Activated CD4-positive, alpha-beta T cell treated with anti-CD3 and anti-CD28 coated beads, Interleukin-2, amount 50 U/mL, for 4 hours (primary cell): ENCODE measurements at places on chromosomes 16 and 17.

GRCh38 chr17:10789694-10790271 is 14.1 kb downstream of the TMEM238L start:
- DNase-seq: no peak

GRCh38 chr16:65845466-65846209 is 520.9 kb upstream of the CDH5 start:
- DNase-seq: no peak

DNA sequence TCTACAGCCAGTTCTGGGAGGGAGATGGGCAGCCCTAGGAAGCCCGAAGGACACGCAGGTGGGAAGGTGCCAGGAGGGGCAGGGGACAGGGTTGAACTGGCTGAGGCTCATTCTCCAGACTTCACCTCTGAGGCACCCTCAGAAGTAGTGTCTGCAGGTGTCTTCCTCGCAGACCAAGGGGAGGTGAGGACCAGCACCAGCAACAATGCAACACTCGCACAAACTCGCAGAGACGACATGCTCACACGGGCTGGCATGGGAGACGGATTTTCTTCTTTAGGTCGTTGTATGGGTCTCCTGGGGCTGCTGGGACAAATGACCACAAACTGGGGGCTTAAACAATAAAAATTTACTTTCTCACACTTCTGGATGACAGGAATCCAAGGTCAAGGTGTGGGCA is 132.2 kb upstream of the FOXF1 start:
- no peak for DNase-seq

- DNase-seq: no peak
These were observed 222.5 kb upstream of the GSE1 start for GRCh38 chr16:85390511-85391174.

GRCh38 chr17:77374170-77374936 is 233.6 kb downstream of the SEC14L1 start:
- peak; percentile 63 for DNase-seq

DNA sequence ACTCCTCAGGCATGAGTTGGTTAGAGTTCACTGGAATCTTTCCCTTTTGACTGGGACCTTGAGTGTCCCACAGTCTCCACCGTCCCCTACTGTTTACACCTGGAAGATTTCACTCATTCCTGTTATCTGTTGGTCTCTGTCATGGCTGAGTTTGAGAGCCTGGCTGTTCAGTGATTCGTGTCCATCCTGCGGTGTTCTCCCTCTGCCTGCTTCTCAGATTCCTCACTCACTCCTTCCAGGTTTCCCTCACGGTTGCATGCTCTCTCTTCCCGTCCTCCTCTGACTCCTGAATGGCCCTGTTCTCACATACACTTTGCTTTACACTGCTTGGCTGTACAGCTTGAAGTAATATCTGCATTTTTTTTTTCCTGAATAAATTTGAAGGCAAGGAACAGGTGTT is 24.5 kb downstream of the OR1D5 start:
- DNase-seq: no peak

DNA sequence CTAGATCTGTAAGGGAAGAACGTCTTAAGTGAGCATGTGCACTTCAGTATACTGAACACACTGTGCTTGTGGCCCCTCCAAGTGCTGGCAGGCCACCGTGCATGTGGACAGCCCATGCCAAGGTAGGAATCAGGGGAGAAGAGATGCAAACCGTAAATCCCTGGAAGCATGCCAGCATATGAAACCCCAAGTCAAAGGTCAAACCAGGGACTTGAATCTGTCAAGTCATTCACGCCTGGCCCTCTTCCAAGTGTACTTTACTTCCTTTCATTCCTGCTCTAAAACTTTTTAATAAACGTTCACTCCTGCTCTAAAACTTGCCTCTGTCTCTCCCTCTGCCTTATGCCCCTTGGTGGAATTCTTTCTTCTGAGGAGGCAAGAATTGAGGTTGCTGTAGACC is 2.8 kb upstream of the ATXN2L start:
- DNase-seq: no peak

- no peak for DNase-seq
These were observed 75.9 kb downstream of the C16orf95 start for GRCh38 chr16:87241137-87241771.

- no peak for DNase-seq
These were observed 28.8 kb downstream of the TMEM92 start for GRCh38 chr17:50303051-50303450.

DNA sequence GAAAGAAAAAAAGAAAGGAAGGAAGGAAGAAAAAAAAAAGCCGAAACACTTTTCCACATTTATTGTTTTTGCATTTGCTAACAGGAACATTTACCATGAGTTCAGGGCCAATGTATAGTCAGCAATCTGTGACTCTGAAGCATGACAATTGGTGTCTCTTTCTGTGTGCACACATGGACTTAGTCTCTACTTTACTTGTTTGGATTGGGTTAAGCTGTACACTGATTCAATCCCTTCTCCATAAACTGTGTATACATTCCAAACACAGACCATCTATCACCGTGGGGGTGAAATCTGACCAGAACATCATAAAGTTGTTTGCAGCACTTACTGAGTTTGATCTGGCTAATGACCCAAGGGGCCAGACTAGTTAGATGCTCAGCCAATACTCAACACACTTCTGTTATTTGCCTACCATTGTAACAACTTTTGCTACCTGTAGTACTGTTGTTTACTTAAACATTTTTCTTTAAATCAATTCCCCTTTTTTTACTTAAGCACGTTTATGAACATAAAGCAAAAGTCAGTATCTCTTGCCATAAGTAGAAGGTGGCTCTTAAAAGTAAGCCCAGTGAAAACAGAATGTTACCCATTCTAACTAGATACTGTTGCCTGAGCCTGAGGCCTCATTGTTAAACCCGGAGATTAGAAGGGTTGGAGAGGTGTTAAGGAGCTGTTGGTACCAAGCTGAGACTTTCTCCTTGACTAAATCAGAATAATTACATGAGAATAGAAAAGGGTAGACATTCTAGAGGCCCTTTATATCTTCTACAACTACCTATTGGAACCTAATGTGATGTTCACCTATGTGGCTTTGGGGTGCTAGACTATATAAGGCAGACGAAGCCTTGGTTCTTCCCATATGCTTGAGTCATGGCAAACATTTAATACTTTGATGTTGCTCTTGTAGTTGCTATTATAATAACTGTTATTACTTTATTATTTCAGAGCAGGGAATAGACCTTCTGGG is 41.8 kb downstream of the SCNN1B start:
- DNase-seq: no peak

GRCh38 chr17:10745231-10745630 is 15.4 kb upstream of the TMEM220 start:
- no peak for DNase-seq

GRCh38 chr17:68612923-68613292 is 11.7 kb upstream of the FAM20A start:
- DNase-seq: no peak

GRCh38 chr17:38349097-38349730 is 2.4 kb upstream of the SOCS7 start:
- DNase-seq: peak; percentile 90

- peak; percentile 81 for DNase-seq
These were observed at the start of gene TSR1 for GRCh38 chr17:2336215-2336851. Gene TSR1 (minus strand): TSS chr17:2336457. CDS start chr17:2336427, 30 bp downstream.

GRCh38 chr17:2062571-2063183 is 7.8 kb downstream of the HIC1 start:
- DNase-seq: no peak

DNA sequence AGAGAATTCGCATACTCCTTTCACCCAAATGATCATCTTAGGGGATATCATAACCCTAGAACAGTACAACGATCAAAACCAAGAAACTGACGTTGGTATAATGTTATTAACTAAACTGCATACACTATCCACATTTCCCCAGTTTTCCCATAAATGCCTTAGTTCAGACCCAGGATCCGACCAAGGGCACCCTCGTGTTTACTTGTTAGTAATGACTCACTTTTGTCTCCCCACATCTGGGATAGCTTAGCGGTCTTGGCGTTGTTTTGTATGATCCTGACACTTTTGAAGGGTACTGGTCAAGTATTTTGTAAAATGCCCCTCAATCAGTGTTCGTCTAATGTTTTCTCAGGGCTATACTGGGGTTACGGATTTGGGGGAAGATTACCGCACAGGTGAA is 8.0 kb downstream of the HS3ST3A1 start:
- DNase-seq: no peak

DNA sequence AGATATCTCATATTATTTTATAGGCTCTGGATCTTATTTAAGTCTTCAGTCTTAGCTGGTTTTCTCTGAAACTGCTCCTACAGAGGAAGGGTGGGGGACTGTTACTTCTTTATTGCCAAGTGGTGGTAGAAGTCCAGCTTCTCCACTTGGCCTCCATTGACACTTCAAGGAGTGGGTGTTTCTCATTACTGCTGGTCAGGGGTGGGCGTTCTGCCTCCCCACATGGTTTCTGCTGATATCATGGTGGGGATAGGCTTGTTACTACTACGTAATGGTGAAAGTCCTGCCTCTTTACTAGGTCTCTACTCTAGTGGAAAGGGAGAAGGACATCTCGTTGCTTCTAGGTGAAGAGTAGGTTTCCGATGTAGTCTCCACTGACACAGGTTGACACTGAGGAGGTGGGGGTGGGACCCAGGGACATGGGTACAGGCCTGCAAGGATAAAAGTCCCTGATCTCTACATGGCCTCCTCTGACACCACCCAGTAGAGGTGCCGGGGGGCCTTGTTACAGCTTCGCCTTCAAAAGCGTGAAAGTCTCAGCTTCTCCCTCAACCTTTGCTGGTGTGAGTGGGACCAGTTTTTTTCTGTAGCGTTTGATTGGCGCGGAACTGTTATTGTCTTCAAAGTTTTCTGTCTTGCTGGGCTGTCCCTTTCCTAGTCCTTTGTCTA is 20.3 kb downstream of the PRAC1 start:
- DNase-seq: no peak

- DNase-seq: no peak
These were observed 225.8 kb downstream of the IRX3 start for GRCh38 chr16:54060599-54061421.

- DNase-seq: no peak
These were observed 56.2 kb downstream of the TK2 start for GRCh38 chr16:66493490-66494401.

DNA sequence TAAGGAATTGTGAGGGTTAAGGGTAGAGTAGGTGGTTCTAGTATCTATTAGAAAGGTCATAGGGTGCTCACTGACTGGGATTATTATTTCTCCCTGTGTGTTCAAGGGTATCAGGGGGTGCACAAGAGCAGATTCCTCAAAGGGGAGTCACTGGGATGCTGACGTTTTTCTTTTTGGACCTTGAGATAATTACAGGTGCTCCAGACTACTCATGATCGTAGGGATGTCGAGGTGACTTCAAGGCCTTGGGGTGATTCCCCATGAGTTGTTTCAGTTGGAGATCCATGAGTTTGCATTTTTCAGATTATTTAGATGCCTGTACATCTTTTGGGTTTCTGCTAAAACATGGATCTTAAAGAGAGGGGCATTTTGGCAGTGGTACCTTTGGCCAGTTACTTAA is 41.4 kb upstream of the TEKT1 start:
- DNase-seq: no peak
